ENCODE measurements at places on chromosomes 7 and 10. TPM values are rescaled to one million over a fixed set of nuclear protein-coding genes. Genes with fewer than 3 reads are reported as not detected.

The TSPAN12 gene
- total RNA-seq = 29.7 TPM

The ANKRD1 gene
- 123 TPM for total RNA-seq

The ICA1 gene
- 26.6 TPM for total RNA-seq

The ACSM6 gene
- 0.10 TPM for total RNA-seq

The ASAH2 gene
- 0.17 TPM for total RNA-seq

The PPP2R2D gene
- total RNA-seq = 36.8 TPM

The SCART1 gene
- total RNA-seq = 0.35 TPM

The CTNNA3 gene
- total RNA-seq = under 0.01 TPM

The ZNF800 gene
- 12.3 TPM for total RNA-seq

Measured in renal cortical epithelial cell (primary cell).